Activated CD8-positive, alpha-beta memory T cell treated with anti-CD3 and anti-CD28 coated beads for 4 hours (primary cell): ENCODE measurements at places on chromosomes 7 and 10.

DNA sequence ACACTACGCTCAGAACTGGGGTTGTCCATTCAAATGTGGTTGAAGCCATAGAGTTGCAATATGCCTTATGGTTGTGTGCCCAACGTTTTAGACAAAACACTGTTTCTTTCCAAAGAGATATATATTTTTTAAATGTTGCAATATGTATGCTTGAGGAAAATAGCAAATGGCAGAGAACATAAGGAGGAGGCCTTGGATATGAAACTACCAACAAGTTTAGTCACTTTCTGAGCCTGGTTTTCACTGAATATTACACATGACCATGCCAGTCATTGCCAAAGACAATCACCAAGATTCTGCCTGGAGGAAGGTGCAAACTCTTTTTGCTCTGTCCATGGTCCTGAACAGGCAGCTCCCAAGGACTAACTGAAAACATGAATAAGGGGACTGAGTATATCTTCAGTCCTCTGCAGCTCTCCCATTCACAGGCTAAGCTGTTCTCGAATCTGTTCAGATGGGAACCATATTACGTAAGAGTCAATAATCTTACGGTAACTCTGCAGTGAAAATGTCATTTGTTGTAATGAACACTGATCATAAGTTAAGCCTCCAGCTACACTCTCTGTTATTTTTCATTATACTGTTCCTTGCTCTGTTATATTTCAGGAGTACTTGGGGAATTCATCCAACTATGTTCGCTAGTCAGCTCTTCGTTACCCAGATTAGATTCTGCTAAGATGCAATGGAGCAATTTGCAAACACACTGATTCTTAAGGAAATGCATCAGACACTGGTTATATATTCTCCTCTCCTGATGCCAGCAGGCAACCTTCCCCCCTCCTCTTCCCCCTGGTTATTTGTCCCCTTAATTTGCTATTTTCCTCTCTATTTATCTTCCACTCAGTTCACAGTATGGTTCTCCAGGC lies 90.7 kb upstream of the C1QL3 start:
- no peak for DNase-seq

GRCh38 chr10:60099998-60100747 lies 193.8 kb upstream of the CCDC6 start:
- no peak for DNase-seq

- DNase-seq = no peak
Measured at GRCh38 chr10:102540023-102540422, 36.3 kb downstream of the SUFU start.

- DNase-seq = no peak
Measured at GRCh38 chr10:101020427-101021075, 10.4 kb downstream of the PDZD7 start.

GRCh38 chr10:2979306-2979705 lies 88.0 kb upstream of the PFKP start:
- no peak for DNase-seq

GRCh38 chr10:17214526-17214925 lies 13.1 kb upstream of the TRDMT1 start:
- DNase-seq = no peak
